Stimulated activated CD4-positive, alpha-beta T cell treated with anti-CD3 and anti-CD28 coated beads, Interleukin-15, amount 100 ng/mL, for 1 hour (primary cell): ENCODE measurements at places on chromosomes 7 and 10.
A peak's percentile ranks its signal among the peaks of the same experiment; 100 is the strongest.

- DNase-seq, result no peak
Observed at GRCh38 chr7:1062296-1063294, 18.2 kb downstream of the GPR146 start.

- no peak for DNase-seq
Observed at GRCh38 chr7:43450894-43451293, 132.0 kb upstream of the STK17A start.

DNA sequence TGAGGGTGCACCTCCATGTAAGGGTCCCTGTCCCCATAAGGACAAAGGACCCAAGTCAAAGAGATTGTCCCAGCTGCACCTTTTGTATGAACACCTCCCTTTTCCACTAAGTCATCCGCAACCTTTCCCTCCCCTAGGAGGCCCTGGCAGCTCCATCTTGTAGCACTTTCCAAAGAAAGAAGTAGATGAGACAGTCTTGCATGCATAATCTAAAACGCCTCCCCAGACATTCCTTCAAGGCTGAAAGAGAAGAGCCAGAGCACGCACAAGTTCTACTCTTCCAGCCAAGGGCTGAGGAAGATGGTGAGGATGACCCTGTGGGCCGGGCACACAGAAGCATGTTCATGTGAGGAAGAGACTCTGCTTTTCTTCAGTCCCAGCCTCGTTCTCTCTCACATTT, 194.4 kb downstream of the TNS3 start:
- DNase-seq, result no peak

- no peak for DNase-seq
Observed at GRCh38 chr10:97063271-97063982, 122.3 kb downstream of the SLIT1 start.

DNA sequence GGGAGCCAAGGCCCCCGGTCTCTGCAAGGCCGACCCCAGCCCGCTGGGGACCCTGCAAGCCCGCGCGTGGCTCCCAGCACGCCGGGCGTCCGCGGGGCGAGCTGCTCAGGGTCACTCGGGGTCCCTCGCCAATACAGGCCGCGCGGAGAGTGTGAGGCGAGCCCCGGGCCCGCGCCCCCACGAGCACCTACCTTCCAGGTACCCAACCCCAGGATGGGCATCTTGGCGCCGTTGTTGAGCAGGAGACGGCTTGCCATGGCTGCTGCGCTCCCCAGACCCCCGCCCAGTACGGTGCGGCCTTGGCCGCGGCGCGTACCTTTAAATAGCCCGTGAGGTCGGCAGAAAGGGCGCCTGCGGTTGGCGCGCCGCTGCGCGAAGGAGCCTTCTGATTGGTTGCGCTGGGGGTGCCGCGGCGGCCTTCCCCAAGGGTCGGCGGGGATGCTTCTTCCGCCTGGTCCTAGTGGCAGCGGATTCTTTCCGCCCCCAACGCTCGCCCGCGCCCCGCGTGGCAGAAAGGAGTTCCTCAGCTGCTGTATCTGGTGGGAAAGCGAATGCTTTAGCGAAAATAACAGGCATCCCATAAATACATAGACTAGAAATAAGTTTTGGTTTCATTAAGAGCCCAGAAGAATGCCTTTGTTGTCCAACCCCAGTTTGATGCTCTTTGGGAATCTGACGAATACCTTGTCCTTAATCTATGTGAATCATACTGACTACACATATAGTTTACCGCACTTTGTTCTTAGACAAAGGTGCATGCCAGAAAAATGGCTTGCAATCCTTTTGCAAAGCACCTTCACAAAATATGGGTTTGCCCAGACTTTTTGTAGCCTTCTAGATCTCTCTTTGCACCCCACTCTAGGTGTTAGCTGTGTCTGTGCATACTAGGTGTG, at the start of gene AKR1B1:
Gene AKR1B1, minus strand, starts transcription at position 295 of the 893 bp plus-strand sequence. Its CDS starts 38 bp downstream, at position 257.
- peak; percentile 67 for DNase-seq

DNA sequence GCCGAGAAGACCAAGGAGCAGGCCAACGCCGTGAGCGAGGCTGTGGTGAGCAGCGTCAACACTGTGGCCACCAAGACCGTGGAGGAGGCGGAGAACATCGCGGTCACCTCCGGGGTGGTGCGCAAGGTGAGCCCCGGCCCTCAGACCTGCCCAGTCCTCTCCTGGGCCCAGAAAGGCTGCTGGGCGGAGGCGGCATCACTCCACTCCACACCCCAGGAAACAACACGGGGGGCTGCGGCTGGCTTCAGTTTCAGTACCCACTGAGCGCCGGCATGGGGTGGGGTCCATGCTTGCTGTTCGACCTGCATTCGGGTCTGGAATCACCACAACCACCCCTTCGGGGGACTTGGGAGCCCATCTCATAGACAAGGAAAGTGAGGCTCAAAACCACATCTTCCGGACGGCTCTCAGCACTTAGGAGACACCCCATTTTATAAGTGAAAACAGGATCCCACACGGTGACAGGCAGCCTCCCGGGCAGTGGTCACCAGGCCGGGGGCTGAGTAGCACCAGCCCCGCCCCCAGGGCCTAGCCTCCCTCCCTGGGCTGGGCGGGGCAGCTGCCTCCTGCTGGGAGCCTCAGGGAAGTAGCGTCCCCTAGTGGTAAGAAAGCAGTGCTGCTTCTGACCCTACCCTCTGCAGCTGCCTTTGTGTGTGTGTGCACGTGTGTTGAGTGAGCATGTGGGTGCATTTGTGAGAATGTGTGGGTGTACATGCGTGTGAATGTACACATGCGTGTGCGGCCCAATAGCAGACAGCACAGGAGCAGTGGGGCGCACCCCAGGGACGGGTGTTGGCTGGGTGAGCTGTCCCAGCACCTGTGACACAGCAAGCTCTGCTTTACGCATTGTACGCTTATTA, 1.8 kb downstream of the SNCG start:
- DNase-seq, result no peak

- DNase-seq, result no peak
Observed at GRCh38 chr10:93495654-93496321, 624 bp upstream of the CEP55 start.

GRCh38 chr10:46074196-46074946, 28.3 kb upstream of the MSMB start:
- no peak for DNase-seq

DNA sequence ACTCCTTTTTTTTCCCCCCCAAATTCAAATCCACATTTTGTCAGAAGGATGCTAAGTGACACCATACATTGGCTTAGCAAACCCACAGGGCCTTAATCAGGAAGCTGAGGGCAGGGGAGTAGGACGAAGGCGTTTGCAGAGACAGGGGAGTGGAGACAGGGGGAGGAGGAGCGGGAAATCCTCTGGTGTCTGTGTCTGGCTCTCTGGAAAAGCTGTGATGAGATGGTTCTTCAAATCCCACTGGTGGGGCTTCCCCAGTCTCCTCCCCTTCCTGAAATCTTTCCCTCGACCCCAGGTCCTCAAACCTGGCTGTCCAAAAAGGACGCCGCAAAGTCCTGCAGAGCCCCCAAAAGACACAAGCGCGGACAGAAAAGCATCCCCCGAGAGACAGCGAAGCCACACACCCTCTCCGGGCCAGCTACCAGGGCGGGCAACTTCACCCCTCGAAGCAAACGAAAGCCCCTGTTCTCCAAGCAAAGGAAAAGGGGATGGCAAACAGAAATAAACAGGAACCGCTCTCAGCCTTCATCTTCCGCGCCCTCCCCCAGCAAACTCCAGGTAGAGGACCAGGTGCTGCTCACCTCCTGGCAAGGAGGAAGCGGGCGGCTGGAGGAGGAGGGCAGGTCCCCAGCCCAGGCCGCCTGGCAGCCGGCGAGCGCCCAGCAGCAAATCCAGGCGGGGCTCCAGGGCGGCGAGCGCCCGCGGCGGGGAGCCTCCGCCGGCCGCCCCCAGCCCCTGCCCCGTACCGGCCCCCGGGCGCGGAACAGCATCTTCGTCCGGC, 520 bp downstream of the ELAPOR2 start:
- DNase-seq, result no peak

- DNase-seq, result no peak
Observed at GRCh38 chr7:155229548-155230168, 68.0 kb upstream of the INSIG1 start.

DNA sequence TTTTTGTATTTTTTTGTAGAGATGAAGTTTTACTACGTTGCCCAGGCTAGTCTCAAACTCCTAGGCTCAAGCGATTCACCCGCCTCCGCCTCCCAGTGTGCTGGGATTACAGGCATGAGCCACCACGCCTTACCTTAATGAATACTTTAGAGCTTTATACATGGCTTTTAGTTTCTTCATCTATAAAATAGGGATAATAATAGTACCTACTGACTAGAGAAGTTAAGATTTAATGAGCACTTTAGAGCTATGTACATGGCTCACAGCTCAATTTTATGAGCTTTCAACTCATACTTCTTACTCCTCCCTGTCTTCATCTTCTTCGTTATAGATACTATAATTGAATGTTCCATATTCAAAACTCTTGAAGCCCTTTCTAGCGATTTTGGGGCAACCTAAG, 229.7 kb upstream of the KAT6B start:
- DNase-seq, result no peak

DNA sequence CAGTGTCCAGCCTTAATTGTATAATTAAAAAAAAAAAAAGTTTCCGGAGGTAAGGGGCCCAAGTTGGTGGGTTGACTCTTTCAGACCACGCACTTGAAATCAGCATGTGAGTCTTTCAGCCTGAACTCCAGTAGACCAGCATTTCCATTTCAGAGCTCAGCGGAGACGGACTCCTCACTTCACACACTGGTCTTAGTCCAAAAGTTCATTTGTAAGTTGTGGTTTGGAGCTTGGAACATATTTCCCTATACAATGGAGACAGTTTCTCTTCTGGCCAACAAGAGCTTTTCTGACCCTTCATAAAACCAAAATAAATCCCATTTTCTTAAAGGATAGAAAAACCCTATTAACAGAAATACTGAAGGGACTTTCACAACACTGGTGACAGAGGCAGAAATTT, 41.0 kb downstream of the ATXN7L1 start:
- no peak for DNase-seq

DNA sequence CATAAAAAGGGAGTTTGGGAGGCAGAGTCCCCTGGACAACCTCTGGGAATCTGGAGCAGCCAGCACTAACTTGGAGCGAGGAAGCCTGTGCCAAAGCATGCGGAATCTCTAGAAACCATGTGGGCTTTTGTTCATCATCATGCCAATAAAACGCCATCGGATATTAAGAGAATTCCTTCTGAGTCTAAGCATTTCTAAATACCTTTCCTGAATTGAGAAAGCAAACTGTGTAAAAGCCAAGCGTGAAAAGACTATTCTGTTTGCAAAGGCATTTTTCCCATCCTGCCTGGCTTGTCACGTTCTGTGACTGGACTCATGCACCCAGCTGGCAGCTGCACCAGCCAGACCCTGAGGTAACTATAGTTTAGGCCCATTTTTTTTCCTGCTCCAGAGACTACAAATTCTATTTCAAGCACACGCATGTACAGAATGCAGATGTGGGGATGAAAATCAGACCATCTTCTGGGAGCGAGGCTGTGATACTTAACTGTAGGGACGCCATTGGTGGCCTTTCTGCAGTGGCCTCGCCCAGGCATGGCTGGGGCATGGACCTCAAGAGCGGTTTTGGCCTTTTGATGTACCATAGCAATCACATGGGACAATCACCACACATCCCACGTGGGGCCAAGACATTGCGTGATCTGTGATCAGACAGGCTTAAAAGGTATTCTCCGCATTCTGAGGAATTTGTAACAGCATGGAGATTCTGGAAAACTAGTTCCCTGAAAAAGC, 218.9 kb downstream of the KIAA1217 start:
- no peak for DNase-seq

DNA sequence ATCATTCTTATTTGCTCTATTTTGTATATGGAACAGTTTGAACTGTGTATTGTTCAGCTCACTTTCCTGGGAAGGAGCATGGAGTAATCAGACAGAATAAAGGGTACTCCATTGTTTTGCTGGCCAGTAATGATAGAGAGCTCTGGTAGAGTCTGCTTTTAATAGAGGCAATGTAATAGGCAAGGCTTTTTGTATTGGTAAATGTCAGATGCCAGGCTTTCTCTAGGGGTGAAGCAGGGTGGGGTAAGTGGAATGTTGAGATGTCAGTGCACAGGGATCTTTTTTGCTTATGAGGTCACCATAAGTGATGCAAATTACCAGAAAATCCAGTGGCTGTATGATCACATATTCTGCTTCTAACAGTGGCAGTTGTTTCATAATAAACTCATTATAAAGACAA, 1088.3 kb upstream of the SORCS1 start:
- DNase-seq, result no peak

- no peak for DNase-seq
Observed at GRCh38 chr7:129240119-129240820, 15.4 kb downstream of the AHCYL2 start.

GRCh38 chr7:50952544-50952943, 169.8 kb upstream of the GRB10 start:
- DNase-seq, result no peak

DNA sequence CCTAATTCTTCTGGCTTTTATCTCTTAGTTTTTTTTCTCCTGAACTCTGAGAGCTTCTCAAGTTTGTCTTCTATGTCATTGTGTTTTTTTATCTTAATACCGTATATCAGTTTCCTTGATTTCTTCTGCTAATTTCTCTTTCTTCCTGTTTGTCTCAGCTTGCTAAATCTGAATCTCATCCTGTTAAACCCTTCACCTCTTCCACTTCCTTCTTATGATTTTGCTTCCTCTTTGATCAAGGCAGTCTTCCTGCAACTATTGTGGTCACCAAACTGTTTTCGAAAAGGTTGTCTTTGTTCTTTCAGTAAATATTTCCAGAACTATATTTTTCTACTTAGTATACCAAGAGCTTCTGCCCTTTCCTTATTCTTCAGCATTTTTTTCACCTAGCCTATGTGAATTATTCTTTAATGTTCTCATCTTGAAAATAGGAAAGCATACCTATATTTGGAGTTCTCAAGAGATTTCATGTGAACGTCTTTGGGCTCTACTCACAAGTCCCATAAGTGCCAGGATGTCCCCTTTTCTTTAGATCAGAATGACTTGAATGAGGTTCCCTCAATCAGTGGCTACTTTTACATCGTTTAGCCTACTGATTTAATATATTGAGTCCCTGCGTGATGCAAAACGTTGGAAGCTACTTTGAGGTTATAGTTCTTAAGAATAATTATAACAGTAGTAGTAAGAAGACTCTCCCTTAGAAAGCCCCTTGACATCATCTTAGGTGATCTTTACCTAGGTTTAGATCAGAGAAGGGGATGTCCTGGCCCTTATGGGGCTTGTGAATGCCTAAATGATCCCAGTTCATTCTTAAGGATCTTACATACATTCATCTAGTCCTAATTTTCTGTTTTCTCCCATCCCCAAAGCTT, 415.4 kb upstream of the AUTS2 start:
- no peak for DNase-seq

- no peak for DNase-seq
Observed at GRCh38 chr10:43679509-43679908, 30.8 kb upstream of the ZNF32 start.

- DNase-seq, result no peak
Observed at GRCh38 chr7:54465095-54465494, 77.1 kb upstream of the VSTM2A start.

DNA sequence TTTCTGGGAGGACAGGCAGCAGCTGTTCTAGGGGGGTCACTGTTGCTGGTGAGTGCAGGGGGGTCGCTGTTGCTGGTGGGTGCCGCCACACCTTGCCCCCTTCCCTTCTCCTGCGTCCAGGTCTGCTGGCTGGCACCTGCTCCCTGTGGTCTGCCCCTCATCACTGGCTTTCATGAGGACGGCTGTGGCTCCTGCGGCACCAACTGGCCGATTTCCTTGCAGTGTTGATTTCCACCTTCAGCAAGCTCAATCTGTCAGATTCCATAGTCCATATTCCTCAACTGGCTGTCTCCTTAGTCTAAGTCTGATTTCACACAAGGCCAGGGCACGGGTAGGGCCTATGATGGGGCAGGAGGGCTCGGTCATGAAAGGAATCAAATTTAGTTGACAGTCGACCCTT, 23.4 kb upstream of the GRB10 start:
- no peak for DNase-seq
